OCI-LY7 (cell line): ENCODE measurements at places on chromosomes 16 and 17. TPM values are rescaled to one million over a fixed set of nuclear protein-coding genes. Genes with fewer than 3 reads are reported as not detected.

ITGAX gene
- not detected in 2 replicates for total RNA-seq

GRCh38 chr17:38663964-38664644, 10.7 kb downstream of the EPOP start:
- no peak for DNase-seq

- no peak for DNase-seq
These were observed 560 bp upstream of the FAM20A start for GRCh38 chr17:68601565-68602288.

DNA sequence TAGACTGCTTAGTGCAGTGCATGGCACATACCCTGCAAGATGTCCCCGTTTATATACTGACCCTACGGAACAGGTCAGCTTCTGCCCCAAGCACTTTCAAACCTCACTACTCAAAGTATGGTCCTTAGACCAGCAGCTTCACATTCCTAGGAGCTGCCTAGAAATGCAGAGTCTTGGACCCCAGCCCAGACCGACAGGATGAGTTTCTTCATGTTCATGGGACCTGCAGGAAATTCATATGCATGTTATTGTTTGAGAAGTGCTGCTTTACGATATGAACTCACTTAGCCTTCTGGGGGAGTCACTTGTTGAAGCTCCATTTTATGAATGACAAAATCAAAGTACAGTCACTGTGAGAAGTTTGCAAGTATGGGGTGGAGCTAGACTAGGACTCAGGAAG, 82.6 kb downstream of the DYNLRB2 start:
- DNase-seq = no peak

GRCh38 chr16:30416624-30417528, 9.5 kb downstream of the ZNF771 start:
- DNase-seq = no peak

GRCh38 chr17:5464717-5465507, 3.9 kb downstream of the DHX33 start:
- no peak for DNase-seq
